ENCODE measurements at places on chromosomes 2 and 18.

- DNase-seq, result peak; percentile 45
These were observed 31.3 kb upstream of the CNTNAP5 start for GRCh38 chr2:123993728-123994323.

DNA sequence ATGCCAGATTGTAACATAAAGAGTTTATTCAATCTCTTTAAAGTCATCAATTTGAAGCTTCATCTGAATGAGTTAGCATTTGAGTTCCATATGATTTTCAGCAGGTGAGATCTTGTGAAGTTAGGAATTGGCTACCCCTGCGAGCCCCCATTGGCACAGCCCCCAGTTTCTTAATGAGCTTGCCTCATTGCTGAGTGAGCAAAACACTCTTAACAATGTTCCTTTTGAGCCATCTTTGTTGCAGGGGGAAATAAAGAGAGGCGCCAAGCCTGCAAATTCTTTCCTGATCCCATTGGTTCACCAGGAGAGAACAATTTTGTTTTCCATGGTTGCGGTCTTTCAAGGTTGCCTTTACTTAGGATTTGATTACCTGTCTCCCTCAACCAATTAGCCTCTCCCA, 18.7 kb downstream of the DPP10 start:
- DNase-seq, result no peak

- peak; percentile 45 for DNase-seq
These were observed 47.6 kb downstream of the G6PC2 start for GRCh38 chr2:168948621-168949212.

DNA sequence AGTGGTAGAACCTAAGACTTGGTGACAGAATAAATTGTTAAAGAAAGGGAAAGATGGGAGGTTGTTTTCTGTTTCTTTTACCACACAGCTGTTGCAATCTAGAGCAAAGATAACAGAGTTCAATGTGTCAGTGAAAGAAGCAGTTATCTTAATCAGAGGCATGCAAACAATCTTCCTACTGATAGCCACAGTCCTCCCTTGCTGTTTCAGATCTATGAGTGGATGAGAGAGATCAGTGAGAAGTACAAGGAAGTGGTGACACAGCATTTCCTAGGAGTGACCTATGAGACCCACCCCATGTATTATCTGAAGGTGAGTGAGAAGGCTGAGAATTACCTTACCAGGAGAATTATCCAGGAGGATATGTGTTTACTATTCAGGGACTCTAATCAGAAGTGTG, 15.9 kb downstream of the CPO start:
- peak; percentile 5 for DNase-seq

GRCh38 chr2:59540864-59541263, 1012.6 kb downstream of the BCL11A start:
- DNase-seq, result no peak

- no peak for DNase-seq
These were observed 13.3 kb upstream of the MTERF4 start for GRCh38 chr2:241115361-241115760.

DNA sequence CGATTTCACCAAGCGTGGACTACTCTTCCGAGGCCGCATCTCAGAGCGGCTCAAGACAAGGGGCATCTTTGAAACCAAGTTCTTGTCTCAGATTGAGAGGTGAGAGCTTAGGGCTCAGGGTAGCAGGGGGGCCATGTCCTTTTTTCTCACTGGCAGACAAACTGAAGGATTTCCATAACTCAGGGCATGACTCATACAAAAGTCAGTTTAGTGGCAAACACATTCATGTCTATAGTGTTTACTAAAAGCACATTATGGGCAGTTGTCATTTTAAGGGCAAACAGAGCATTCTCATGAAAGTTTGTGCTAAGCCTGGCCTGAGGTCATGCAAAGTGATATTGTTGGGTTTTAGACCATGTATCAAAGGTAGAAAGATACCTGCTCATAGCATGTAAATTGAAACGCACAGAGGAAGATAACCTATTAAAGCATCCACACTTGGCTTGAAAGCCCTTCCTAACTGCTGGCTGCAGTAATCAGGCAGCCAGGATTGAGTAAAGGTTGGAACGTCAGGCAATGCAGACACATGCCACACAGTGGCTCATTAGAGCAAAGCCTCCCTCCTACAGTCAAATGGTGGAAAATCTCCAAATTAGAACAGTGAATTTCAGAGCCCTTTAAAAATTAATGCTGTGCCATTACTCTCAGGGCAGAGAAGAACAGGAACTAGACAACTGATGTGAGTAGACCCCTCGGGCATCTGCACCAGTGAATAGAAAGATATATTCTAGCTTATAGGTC, 54.2 kb downstream of the HK2 start:
- DNase-seq, result no peak

GRCh38 chr2:3121601-3122000, 256.0 kb downstream of the EIPR1 start:
- no peak for DNase-seq

DNA sequence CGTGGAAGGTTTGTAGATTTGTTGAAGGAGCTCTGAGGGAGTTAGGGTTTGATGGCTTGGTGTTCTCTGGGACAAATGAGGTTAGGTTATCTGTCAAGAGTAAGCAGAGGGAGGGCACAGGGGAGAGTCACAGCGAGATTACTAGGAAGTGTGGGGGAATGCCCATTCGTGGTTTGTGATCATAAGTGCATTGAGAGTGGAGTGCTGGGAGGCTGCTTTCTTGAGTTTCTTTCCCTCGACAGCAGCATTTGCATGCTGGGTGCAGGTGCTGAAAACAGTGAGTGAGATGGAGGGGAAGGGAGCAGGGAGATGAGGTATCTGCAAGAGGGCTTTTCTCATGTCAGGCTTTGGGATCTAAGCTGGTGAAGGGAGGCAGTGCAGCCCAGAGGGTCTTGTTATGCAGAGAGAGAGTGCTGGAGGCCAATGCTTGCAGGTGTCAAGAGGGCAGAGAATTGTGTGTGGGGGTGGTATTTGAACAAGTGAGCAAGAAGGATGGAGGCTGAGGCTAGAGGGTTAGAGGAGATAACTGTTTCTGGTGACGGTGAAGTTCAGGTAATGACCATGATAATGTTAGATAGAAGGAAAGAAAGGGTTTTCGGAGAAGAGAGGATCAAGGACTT, 8.8 kb downstream of the RALB start:
- DNase-seq, result no peak

- DNase-seq, result no peak
These were observed 63.9 kb upstream of the PHLPP1 start for GRCh38 chr18:62651276-62652056.

GRCh38 chr2:62933398-62933917, 117.2 kb upstream of the OTX1 start:
- no peak for DNase-seq

DNA sequence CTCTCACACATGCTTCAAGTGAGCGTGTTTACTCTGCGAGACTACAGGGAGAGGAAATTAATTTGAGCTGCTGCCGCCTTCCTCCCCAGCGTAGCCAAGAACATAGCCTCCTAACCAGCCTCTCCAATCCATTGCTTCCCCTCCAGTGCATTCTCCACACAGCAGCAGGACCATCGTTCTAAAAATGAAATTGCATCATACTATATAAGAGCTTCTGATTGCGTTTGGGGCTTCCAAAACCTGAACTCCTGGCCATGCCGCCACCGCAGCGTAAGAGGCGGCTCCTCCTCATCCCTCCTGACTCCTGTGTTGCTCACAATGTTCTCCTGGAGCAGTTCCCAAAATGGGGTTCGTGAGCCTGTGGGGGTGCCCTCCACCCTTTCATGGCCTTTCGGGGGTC, 142.1 kb downstream of the MYT1L start:
- no peak for DNase-seq

- DNase-seq, result no peak
These were observed 3.0 kb downstream of the DAPL1 start for GRCh38 chr2:158797963-158798700.

- DNase-seq, result peak; percentile 54
These were observed 13.1 kb downstream of the SEH1L start for GRCh38 chr18:12960853-12961397.

GRCh38 chr18:25253136-25253535, 98.8 kb downstream of the ZNF521 start:
- DNase-seq, result no peak

DNA sequence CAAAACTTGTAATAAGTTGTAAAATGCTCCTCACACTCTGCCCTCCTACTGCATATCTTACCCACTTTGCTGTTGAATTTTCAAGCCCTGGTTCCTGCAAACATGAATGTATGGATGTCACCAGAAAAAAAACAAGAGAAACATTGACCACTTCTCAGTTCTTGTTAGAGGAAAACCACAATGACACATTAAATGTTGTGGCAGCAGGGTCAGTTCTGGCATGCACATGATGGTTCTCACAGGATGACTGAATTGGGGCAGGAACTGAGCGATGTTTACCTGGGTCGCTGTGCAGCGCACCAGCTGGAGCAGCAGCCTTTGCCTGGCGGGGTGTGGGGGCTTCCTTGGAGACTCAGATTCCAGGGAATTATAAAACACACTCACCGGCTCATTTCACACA, 14.0 kb upstream of the PRKCE start:
- DNase-seq, result no peak

DNA sequence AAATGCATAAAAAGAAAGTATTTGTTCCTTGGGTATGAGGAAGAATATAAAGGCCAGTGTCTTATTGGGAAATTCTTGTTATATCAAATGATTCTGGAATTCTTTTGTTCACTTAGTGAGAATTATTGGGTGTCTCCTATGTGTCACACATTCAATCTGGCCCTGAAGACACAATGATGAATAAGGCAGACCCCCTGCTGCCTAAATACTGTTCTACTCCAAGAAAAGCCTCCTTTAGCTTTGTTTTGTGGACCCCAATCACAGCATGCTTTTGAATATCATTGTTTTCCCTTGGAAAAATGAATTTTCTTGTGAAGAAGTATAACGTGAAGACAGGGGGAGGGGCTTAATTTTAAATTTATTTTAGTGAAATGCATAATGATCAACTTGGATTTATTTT, 682.4 kb downstream of the LRRTM4 start:
- no peak for DNase-seq

DNA sequence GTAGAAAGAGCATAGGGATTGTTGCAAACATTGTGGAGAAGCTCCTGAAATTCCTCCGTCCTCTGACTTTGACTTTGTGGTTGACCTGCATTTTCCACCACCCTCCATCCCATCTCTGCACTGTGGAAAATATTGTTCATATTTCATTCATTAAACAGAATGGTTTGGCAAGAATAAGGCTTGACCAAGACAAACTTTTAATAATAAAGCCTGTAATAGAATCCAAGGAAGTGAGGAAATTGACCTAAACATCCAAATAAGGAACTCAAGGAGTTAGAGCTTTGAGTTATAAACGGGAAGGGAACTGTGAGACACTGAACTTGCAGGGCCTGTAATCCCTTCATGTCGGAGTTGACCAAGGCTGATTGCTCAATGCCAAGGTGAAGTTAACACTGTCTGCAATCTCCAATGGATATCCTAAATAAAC, 115.2 kb downstream of the GFPT1 start:
- DNase-seq, result no peak

- no peak for DNase-seq
These were observed 386.7 kb upstream of the CDH7 start for GRCh38 chr18:65363911-65364632.

GRCh38 chr2:181128199-181128598, 147.8 kb downstream of the UBE2E3 start:
- no peak for DNase-seq

- DNase-seq, result no peak
These were observed 191.4 kb downstream of the MBD2 start for GRCh38 chr18:54033052-54033451.

- no peak for DNase-seq
These were observed 428.9 kb upstream of the FANCL start for GRCh38 chr2:58669998-58670397.

DNA sequence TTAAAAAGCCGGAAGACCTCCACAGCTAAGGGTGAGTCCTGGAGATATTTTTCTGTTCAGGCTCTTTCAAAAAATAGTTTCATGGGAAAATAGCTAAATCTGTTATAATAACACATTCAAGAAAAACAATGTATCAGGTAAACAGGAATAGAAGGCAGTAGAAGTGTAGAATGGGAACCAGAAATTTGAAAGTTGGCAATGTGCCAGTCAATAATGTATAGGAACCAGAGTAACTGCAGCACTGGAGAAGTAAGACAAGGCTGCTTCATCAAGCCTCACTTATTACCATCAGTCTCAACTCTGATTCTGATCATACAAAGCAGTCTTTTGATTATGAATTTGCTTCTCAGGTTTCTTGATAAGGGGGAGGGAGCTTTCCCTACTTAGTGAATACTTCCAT, 81.4 kb upstream of the VRK2 start:
- DNase-seq, result peak; percentile 1

GRCh38 chr2:54054271-54054670, 61.1 kb upstream of the ACYP2 start:
- no peak for DNase-seq

DNA sequence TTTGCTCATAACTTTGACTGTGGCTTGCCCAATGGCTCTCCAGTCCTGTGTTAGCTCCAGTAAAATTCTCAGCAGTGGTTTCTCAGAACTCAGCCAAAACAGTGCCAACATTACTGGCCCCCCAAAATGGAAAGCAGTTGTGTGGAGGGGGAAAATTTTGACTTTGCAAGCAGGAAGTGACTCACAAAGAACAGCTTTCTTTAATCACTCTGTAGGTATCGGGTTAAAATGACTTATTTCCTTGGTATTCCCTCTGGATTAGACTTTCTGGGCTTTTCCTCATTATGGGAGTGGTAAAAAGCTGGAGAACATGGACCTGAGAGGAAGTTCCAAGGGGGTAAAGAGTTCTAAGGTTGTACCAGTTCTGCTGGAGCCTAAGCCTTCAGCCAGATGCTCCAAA, 175.7 kb upstream of the RND3 start:
- DNase-seq, result no peak
